ENCODE measurements at places on chromosomes 12 and 14.

DNA sequence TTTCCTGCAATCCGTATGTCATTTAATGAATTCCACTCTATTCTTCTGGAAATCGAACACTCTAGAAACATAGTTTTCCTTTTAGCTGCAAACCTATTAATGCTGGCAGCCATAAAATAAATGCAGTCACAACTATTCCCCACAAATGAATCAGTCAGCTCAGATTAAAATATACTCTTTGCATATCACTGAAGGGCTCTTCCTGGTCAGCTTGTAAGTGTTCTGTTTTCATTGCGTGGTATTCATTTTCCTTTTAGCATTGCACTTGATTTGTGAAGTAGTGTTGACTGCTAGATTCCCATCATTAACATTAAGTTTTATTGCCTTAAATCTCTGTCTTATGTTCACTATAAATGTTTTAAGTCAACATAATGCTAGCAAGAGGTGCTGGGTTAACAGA lies 685.9 kb downstream of the DIO2 start:
- DNase-seq: no peak

DNA sequence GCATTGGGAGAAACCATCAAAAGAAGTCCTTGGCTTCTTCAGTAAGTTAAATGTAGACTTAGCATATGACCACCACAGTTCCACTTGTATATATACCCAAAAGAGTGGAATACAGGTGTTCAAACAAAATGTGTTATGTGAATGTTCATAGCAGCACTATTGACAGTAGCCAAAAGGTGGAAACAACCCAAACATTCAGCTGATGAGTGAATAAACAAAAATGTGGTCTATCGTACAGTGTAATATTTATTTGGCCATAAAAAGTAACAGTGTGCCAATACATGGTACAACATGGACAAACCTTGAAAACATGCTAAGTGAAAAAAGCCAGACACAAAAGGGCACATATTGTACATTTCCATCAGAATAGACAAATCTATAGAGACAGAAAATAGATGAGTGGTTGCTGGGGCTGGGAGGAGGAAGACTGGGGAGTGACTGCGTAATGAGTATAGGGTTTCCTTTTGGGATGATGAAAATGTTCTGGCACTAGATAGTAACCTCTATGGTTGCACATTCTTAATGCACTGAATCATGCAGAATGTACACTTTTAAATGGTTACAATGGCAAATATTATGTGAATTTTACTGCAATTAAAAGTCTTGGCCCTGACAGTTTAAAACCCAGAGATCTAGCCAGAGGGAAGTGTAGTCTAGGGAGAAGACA lies 5.5 kb downstream of the ERP29 start:
- no peak for DNase-seq

DNA sequence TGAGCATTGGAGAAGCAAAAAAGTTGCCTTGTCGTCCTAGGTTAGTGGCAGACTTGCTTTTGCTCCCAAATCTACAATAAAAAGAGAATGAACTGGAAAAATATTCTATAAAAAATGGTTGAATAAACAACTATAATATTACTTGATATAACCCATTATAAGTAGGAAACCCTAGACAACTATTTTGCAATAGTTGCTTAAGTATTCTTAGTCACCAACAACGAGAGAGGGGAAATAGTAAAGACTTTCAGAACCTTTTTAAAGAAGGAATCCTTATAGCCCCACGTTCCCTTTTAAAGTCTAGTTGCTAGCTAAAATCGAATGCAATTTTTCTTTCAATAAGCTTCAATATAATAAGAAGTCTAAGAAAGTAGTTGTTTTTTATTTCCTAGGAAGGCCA lies 17.5 kb downstream of the AQP6 start:
- no peak for DNase-seq

GRCh38 chr12:74689071-74689655 lies 151.5 kb downstream of the ATXN7L3B start:
- DNase-seq: no peak

- DNase-seq: no peak
These were observed 422.9 kb upstream of the OR4E1 start for GRCh38 chr14:22096514-22096895.

DNA sequence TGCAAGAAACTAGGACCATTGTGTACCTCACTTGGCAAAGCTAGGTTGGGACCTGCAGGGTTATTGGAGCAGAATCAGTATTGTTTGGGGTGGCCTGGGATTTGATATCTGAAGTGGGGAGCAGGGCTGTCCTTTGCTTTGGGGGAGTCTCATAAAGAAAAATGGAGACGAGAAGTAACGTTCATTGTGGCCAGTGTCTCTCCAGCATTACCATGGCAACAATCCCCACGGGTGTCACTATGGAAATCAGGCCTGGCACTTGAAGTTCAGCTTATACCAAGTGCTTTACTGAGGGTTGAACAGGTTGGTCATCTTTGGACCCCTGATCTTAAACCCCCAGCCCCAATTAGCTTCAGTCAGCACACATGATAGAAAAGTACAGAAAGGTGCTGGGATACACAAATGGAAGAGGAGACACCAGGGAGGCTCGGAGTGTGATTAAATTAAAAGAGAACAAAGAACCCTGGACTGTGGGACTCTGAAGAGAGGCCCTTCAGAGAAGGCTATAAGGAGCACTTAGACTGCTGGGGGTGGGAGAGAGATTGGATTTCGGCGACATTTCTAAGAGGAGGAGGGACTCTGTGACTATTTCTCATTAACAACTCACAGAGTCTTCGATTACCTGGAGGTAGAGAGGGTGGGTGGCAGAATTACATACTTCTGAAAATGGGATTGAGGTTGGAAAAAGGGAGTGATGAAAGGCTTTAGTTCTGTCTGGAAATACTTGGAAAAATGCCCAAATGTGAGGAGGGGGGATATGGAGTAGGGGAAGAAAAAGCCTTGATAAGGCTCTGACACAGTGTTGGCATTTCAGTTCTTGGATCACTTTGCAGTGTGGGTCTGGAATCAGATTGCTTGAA lies 3.7 kb downstream of the KIF5A start:
- DNase-seq: no peak

DNA sequence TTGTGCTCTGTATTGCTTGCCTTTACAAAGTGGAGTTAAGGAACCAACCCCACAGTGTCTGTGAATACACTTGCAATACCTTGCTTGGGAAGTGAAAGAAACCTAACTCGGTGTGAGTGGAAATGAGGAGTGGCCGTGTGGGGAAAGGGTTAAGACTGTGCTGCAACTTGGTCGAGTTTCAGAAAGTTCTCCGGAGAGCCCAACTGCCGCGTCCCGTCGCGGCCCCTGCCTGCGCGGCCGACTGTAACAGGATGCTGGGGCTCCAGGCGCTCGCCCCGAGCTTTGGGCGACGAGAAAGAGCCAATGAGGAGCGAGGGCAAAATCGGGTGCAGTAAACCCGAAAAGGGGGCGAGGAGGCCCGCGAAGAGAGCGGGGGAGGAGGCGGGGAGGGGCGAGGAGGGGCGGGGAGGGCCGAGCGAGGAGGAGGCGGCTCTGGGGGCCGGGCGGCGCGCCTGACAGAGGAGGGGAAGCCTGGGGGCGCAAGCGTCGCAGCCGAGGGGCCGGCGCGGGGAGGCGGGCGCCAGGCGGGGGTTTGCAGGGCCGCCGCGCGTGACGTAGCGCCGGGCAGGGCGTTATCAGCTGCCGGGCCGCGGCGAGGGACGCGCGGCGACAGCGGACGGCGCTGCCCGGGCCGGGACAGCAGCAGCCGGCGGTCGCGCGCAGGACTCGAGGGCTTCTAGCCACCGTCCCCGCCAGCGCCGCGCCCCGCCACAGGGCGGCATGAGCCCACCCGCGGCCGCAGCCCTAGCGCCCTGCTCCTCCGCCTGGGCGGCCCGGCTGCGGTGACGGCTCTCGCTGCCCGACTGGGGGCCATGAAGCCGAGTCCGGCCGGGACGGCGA lies at the start of gene DACT1:
Gene DACT1, plus strand, starts transcription at position 572 of the 840 bp plus-strand sequence. Its CDS starts 241 bp downstream, at position 813.
- DNase-seq: no peak

DNA sequence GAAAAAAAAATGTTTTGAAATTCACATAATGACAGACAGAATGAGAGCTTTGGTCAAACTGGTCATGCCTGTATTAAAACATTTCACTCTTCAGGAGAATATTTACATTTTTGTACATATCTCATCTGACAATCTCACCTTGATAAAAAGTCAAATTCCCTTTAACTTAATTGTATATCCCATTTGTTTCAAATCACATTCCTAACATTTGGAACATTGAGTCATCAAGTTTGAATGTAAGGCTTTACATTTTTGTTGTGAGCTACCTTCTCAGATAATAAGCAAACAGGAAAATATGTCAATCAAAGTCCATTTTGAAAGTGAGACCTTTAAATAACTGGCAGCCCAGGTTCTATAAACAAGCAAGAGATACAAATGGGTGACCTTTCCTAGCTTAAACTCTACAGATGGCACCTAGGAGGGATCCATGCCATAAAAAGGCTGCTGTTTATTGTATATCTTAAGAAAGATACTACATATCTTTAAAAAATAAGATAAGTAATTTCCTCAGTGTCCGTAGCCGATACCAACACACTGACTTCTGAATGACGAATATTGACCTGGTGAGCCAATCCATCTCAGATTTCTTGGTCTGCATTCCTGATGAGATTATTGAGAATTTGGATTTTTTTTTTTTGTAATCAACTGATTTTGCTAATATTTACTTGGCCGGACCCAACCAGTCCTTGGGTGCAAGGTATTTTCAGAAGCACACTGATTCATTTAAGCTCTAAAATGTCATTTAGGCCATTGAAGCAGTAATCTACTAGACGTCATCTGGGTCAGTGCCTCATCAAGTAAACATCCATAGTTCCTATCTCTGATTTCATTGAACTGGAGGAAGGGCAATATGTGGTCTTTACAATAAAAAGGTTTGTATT lies 259.6 kb downstream of the BTG1 start:
- DNase-seq: no peak

- no peak for DNase-seq
These were observed 30.6 kb upstream of the TUBA1A start for GRCh38 chr12:49219417-49220026.

DNA sequence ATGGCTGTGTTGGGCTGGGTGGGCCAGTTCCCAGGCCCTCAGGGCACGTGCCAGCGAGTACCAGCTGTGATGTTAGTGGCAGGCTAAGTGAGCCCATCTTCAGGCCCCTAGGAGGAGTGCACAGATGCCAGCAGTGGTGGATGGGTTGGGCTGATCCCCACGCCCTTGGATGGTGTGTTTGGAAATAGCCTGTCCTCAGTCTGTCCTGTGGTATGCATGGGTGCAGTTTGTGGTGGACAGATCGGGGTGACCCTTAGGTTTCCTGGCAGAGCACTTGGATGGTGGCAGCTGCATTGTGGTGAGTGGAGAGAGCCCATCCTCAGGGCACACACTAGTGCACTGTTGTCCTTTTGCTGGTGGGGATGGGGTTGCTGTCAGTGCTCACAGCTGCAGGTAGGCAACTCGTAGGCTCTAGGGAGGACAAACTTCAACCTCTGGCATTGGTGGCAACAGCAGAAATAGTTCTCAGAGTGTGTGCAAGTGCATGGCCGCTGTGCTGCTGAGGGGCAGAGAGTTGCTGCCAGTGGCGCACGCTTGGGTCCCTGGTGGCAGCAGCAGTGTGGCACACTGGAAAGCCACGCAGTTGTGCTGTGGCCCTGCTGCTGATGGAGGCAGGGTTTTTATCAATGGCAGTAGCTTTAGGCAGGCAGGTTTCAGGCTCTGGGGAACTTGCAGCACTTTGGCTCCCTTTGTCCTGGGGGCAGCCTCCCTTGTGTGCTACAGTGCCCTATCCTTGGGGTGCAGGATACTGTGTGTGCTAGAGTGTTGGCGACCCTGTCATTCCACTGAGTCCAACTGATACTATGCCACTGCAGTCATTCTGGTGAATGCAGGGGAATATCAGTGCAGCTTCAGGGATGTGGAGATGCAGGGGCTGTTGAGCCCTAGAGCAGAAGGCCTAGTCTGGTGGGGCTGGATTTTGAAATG lies 65.5 kb downstream of the FBXO33 start:
- no peak for DNase-seq

GRCh38 chr12:116384691-116385485 lies 107.4 kb upstream of the MED13L start:
- no peak for DNase-seq

- DNase-seq: no peak
These were observed 63.2 kb downstream of the FBXL14 start for GRCh38 chr12:1531153-1531653.

GRCh38 chr12:46617167-46617566 lies 208.6 kb downstream of the SLC38A4 start:
- no peak for DNase-seq

DNA sequence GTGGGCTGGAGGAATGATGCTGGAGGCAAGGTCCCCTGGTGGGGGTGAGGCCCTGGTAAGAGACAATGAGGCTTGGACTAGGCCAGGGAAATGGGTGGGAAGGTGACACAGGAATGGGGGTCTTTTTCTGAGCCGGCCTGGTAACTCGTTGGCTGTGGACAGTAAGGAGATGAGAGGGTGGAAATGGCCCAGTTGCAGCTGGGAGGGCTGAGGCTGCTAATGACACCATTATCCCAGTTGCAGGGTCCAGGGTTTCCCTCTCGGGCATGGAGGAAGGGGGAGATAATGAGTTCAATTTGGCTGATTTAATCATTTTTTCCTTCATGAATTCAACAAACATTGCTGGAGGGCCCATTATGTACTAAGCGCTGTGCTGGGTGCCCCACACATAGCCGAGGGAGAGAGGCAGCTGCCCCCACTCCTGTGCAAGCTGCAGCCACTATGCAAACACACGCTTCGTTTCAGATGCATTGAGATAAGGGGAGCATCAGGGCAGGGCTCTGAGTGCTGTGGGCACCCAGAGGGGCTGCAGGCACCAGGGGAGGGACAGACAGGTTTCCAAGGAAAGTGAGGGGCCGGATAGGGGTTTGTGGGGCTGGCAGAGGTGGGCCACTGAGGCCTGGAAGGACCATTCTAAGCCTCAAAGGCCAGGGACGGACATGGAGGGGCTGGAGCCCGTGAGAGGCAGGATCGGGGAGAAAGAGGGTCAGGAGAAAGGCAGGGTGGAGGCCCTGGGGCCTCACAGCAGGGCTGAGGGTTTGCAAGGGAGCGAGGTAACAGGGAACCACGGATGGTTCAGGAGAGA lies 43.2 kb upstream of the MEG3 start:
- no peak for DNase-seq

GRCh38 chr12:21933656-21934055 lies 7.6 kb downstream of the ABCC9 start:
- no peak for DNase-seq

DNA sequence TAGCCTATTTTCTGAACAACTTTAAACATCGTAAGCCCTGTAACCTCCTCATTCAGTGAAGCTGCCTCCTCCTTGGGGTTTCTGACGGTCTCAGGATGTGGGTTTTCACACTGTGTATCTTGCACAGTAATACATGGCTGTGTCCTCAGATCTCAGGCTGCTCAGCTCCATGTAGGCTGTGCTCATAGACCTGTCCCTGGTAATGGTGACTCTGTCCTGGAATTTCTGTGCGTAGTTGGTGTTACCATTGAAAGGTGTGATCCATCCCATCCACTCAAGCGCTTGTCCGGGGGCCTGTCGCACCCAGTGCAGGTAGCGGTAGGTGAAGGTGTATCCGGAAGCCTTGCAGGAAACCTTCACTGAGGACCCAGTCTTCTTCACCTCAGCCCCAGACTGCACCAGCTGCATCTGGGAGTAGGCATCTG lies 980.5 kb downstream of the TMEM121 start:
- no peak for DNase-seq

- no peak for DNase-seq
These were observed 323.8 kb downstream of the BCAT1 start for GRCh38 chr12:24625103-24625502.

GRCh38 chr12:26090836-26091510 lies 33.9 kb downstream of the BHLHE41 start:
- DNase-seq: no peak

GRCh38 chr14:91063119-91063518 lies 2.7 kb upstream of the RPS6KA5 start:
- no peak for DNase-seq
